Peyer's patch (tissue), 4 donors: ENCODE measurements at places on chromosomes 11 and 22. TPM values are rescaled to one million over a fixed set of nuclear protein-coding genes. Genes with fewer than 3 reads are reported as not detected.

DNA sequence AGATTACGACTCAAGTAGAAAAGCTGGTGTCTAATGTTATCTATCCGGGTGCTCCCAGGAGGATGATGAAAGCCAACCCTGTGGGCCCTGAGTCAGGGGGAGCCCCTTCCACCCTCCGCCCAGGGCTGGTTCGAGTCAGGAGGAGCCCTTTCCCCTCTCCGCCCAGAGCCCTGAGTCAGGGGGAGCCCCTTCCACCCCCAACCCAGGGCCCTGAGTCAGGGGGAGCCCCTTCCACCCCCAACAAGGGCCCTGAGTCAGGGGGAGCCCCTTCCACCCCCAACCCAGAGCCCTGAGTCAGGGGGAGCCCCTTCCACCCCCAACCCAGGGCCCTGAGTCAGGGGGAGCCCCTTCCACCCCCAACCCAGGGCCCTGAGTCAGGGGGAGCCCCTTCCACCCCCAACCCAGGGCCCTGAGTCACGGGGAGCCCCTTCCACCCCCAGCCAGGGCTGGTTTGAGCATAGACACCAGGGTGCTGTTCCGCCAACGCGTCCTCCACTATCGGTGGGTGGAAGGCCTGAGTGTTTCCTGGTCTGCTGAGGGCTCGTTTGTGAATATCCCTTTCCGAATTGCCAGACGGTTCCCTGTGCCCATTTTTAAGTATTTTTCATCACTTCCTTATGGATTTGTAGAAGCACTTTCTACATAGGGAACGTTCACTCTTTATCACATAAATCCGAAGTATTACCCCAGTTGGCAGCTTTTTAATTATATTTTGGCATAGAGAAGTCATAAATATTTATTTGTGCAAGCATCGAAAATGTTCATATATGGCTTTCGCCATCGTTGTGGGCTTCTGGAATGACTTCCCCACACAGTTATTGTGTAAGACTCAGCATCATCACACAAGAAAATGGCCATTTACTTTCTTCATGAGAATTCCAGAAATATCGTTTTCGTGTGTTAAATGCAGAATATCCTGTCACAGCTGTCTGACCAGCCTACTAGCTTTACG lies 380.6 kb downstream of the BRD1 start:
- DNase-seq, result no peak

DNA sequence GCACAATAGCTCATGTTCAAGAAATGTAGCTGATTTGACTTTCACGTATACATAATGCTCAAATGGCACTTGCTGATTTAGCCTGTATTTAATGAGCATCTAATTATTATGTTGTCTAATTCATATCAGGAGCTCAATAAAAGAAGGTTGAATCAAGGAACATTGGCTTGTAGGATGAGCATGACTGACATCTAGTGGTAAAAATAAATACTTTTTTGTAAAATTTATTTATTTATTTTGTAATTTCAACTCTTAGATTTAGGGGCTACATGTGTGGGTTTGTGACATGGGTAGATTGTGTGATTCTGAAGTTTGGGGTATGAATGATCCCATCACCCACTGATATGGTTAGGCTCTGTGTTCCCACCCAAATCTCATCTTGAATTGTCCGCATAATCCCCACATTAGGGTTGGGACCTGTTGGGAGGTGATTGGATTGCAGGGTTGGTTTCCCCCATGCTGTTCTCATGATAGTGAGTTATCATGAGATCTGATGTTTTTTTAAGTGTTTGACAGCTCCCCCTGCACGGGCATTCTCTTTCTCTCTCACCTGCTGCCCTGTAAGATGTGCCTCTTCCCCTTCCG lies 1.7 kb upstream of the OR52E5 start:
- DNase-seq, result no peak

GRCh38 chr11:10273738-10274137 lies 20.3 kb downstream of the SBF2 start:
- DNase-seq, result no peak

GRCh38 chr22:33842006-33842354 lies 78.3 kb downstream of the LARGE1 start:
- no peak for DNase-seq

PGA4 gene
- not detected for total RNA-seq
